ENCODE measurements at places on chromosomes 7 and 10.

- no peaks in the 10 kb centered on the region for H3K27me3 ChIP-seq
- H3K36me3 ChIP-seq, result 0 out of 2 replicates have a peak, but pooled peaks cover 3% of the 10 kb centered on the region
- H3K4me3 ChIP-seq, result no peak overlapping the region
- peaks cover 9% of the 10 kb centered on the region for H3K4me1 ChIP-seq
- H3K27ac ChIP-seq, result no peak overlapping the region
Measured at GRCh38 chr10:120335553-120335952, 121.5 kb upstream of the PLPP4 start.

GRCh38 chr10:101218351-101219138 is 10.7 kb downstream of the LBX1 start:
- DNase-seq, result no peak
- H3K4me3 ChIP-seq, result no peak overlapping the region
- H3K36me3 ChIP-seq, result no peaks in the 10 kb centered on the region
- H3K4me1 ChIP-seq, result peaks cover 52% of the 10 kb centered on the region
- H3K27ac ChIP-seq, result no peak overlapping the region

DNA sequence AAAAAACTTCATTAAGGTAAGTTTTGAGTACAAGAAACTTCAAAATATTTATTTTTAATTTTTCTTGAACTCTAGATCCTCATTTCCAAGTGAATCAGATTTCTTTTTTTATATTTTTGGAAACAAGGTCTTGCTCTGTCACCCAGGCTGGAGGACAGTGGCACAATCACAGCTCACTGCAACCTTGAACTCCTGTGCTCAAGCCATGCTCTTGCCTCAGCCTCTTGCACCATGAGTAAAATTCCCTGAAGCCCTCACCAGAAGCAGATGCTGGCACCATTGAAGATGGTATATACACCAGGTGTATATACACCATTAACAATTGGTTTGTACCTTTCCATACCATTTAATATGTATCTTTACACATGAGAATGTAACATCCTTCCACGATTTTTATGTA is 45.1 kb upstream of the ODAD2 start:
- no peak overlapping the region for H3K4me3 ChIP-seq
- H3K36me3 ChIP-seq, result no peaks in the 10 kb centered on the region
- no peak for DNase-seq
- no peak overlapping the region for H3K27ac ChIP-seq
- no peaks in the 10 kb centered on the region for H3K27me3 ChIP-seq
- H3K4me1 ChIP-seq, result 0 out of 2 replicates have a peak, but pooled peaks cover 3% of the 10 kb centered on the region

DNA sequence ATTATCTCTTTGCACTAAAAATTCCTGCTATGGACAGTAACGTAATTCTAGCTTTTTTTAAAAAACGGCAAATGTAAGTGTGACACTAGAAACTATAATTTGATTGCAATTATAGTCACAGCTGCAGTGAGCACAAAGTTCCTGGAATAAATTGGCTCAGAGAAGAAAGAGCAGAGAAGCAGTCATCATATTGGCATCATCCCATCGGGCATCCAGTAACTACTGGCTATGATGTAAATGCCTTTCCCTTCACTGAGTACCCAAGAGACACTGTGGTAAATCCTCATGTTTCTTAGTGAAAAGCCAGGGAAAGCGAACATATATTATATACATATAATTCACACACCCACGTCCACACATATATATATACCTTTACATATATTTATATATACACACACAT is 43.6 kb downstream of the PIP4K2A start:
- no peaks in the 10 kb centered on the region for H3K27me3 ChIP-seq
- H3K27ac ChIP-seq, result no peak overlapping the region
- H3K4me1 ChIP-seq, result peaks cover 88% of the 10 kb centered on the region
- no peak overlapping the region for H3K4me3 ChIP-seq
- no peaks in the 10 kb centered on the region for H3K36me3 ChIP-seq
- no peak for DNase-seq

DNA sequence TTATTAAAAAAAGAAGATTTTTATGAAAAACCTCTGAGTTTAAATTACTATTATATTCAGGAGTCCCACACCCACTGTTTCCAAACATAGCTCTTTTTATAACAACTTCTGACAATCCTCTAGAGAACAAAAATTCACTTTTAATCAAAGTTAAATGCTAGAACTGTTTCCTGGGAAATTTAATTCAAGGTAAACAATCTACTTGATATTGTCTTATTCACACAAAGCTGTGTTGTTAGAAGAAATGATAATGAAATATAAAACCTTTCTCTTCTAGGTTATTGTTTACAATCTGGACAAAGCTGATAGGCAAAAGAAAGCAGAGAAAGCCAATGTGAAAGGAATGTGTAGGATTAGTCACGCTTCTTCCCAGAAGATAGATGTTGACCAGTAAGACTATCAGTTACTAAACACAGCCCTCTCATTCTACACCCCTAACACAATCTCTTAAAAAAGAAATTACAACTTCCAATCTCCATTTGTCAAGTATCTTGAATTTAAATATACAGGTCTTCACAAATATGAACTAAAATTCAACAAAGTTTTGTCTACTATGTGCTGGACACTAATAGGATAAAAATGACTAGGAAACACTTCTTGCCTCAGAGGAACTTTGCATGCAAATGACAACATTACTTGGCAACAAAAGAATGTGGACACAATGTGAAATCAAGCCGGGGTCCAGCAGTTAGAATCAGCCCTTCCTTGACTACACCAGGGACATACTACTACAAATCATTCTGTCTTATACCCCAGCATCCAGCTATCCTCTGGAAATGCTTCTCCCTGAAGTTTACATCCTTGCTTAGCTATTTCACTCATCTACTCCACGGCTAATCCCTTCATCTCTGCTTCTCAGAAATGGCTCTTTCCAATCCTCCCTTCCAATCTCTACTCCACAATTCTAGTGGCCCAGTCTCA is 123.7 kb downstream of the IMMP2L start:
- DNase-seq, result no peak
- H3K36me3 ChIP-seq, result peaks cover 12% of the 10 kb centered on the region
- H3K4me3 ChIP-seq, result no peak overlapping the region
- no peak overlapping the region for H3K27ac ChIP-seq

DNA sequence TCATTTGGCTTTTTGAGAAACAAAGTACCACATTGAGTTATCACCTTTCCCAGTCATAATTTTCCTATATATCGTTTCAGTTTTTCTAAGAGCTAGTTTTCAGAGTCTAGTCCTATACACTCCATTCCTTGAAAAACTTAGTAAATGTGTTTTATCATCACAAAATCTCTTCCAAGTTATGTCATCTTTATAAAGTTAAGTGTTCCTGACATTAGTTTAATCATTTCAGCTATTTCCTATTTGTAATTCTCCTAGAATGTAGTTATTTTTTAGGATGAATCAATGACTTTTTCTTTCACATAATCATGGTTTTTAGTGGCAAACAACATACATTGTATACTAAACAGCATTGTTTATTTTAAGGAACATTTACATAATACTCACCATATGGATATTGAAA is 191.7 kb upstream of the BET1 start:
- DNase-seq, result no peak
- H3K36me3 ChIP-seq, result 0 out of 2 replicates have a peak, but pooled peaks cover 4% of the 10 kb centered on the region
- H3K27ac ChIP-seq, result no peak overlapping the region
- no peaks in the 10 kb centered on the region for H3K27me3 ChIP-seq
- no peak overlapping the region for H3K4me3 ChIP-seq
- peaks cover 4% of the 10 kb centered on the region for H3K4me1 ChIP-seq
